ENCODE measurements at places on chromosomes 6 and 20.

GRCh38 chr20:11222243-11222642, 548.4 kb upstream of the JAG1 start:
- no peak for DNase-seq

DNA sequence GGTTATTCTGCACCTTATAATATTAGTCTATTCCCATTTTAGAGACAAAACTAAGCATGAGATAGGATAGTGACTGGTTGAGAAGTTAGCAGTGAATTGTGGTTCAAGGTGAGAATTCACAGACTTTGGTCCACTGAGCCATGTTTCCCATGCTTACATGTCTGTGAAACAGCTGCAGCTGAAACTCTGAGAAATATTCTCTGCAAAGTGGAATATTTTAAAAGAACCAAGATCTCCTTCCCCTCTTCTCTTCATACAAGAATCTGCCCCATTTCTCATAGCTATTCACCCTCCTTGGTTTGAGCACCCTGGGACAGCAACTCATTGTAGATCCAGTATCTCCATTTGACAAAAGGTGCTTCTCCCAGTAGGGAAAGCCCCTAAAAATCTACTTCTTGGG, 70.2 kb upstream of the TMEM170B start:
- no peak for DNase-seq

DNA sequence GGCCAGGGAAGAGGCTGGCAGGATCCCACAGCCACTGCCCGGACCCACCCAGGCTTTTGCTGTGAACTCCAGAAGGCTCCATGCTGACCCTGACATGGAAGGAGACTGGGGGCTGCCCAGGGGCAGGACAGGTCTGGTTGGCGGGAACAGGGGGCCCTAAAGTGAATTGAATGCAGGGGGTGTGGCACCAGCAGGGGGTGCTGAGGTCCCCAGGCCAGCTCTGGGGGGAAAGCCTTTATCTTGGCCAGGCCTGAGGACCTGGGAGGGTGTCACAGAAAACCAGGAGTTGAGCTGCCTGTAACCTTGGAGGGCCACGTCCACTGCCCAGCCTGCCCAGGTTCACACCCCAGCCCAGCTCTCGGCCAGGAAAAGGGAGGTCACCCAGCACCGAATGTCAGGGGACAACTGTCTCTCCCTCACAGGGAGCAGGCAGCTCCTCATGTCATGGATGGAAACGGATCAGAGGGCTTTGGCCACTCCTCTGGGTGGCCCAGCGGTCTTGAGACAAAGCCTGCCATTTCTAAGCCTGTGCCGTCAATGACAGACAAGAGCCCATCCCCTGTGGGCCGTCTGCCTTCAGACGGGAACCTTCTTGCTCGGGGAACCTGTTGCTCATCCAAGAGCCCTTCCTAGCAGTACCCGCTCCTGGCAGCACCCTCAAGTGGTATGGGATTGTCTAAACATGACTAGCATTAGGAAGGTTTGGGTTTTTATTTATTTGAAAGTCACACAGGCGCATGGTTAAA, 2.9 kb upstream of the YTHDF1 start:
- no peak for DNase-seq

DNA sequence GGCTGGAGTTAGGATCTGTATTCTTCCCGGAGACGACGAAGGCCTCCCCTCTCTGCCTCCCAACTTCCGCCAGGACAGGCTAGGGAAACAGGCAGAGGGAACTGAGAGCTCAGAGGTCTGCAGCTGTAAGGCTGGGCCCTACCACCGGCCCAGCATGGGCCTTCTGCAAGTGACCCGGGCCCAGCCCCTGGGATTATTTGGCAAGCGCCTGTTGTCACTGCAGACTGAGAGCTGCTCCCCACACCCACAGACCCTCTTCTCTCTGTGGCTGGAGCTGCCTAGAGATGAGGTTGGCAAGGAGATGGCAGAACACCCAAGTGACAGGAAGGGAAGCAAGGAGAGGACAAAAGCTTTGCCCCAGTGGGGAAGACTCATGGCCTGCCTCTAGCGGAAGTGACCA, 212.6 kb downstream of the ZDHHC14 start:
- DNase-seq = no peak

- peak; percentile 100 for DNase-seq
Observed at GRCh38 chr6:41728073-41728936, 7.1 kb downstream of the TFEB start.

- DNase-seq = no peak
Observed at GRCh38 chr6:98579941-98580340, 254.4 kb upstream of the POU3F2 start.

DNA sequence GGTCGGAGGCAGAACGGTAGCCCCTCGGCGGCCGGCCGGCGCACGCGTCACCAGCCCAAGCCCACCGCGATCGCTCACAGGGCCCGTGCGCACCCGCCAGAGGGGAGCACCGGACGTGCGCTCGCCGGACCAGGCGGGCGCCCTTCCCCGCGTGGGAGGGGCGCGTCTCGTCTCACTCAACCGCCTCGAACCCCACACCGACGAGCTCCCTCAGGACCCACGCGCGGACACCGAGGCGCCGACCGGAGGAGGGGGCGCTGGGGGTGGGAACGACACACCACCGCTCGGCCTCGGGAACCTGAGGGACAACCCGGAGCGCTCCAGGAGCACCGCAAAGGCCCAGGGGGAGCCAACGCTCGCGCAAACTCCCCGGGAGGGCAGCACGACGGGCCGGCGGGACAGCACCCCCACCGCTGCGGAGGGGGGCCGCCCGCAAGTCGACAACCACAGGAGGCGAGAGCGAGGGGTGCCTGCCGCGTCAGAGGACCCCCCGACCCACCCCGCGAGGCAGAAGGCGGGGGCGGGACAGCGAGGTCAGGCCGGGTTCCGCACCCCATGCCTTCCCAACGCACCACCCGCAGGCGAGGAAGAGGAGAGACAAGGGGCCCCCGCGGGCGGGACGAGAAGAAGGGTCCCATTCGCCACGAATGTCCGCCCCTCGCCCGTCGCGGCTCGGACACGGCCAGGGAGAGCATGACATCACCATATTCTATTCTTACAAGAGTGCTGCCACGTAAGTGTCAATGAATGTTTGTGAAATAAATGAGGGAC, 512.7 kb upstream of the ZNF337 start:
- no peak for DNase-seq

GRCh38 chr6:161436106-161436876, 162.4 kb upstream of the AGPAT4 start:
- no peak for DNase-seq

DNA sequence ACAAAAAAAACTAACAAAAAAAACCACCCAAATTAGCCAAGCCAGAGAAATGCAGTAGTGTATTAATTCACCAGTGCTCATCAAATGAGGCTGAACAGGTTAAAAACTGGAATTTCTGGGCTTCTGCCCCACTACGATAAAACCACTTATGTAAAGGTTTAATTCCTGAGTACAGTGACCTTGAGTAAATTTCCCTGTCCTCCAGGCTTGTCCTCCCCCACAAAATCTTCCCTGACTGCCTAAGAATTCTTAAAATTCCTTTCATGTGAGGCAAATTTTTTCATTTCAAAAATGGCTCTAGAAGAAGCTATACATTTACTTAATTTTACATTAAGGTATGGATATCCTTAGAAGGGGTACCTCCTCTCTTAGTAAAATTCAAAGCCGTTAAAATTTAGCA, 80.1 kb upstream of the ID4 start:
- no peak for DNase-seq

- peak; percentile 51 for DNase-seq
Observed at GRCh38 chr6:52362443-52363227, 684 bp downstream of the PAQR8 start.

GRCh38 chr6:108653949-108654348, 93.2 kb downstream of the FOXO3 start:
- no peak for DNase-seq

DNA sequence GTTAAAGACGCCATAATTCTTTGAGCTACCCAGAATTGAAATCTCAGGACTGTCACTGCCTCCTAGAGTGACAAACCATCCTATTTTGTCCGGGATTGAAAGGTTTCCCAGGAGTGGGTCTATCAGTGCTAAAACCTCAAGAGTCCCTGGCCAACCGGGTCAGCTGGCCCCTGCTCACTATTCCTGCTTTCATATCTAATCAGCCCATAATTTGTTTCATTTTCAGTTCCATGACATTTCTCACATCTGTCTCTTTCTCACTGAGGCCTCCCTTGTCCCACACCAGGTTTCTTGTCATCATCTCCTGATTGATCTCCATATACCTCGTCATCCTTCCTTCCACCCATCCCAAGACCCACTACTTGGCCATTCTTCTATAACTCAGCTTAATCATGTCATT, 98.2 kb downstream of the SLC35B3 start:
- no peak for DNase-seq

DNA sequence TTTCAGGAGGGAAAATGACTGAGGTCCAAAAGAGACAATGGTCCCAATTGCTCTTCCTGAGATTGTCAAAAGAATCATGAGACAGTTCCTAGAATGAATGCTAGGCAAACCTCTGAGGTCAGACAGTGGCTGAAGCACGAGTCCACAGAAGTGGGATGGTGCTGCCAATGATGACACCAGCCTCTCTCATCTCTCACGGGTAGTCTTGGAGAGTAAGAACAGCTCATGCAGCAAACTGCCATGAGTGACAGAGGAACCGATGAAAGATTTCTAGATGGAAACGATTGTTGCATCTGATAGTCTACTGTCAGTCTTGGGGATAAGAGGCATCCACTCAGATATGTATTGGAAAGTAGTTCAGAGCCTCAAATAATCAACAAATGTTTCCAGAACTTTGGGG, 188.7 kb downstream of the SLC24A3 start:
- no peak for DNase-seq

DNA sequence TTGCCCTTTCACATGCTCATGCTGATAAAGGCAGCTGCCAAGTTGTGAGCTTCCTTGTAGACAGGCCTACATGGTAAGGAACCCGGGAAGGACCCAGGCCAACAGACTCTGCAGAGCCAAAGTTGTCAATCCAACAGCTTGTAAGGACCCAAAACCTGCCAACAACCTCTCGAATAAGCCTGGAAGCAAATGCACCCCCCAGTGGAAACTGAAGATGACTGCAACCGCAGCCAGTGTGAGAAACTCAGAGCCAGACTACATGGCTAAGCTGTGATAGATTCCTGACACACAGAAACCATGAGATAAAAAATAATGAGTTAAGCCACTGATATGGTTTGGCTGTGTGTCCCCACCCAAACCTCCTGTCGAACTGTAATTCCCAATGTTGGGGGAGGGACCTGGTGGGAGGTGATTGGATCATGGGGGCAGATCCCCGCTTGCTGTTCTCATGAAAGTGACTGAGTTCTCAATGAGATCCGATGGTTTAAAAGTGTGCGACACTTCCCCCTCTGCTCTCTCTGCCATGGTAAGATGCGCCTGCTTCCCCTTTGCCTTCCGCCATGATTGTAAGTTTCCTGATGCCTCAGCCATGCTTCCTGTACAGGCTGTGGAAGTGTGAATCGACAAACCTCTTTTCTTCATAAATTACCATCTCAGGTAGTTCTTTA, 18.8 kb upstream of the CLPSL2 start:
- DNase-seq = no peak

GRCh38 chr6:41568585-41569384, 22.6 kb downstream of the FOXP4 start:
- DNase-seq = peak; percentile 18

- DNase-seq = peak; percentile 8
Observed at GRCh38 chr6:29589423-29590048, 4.6 kb downstream of the OR2H2 start.

GRCh38 chr6:136831873-136832562, 9.6 kb downstream of the PEX7 start:
- DNase-seq = no peak

DNA sequence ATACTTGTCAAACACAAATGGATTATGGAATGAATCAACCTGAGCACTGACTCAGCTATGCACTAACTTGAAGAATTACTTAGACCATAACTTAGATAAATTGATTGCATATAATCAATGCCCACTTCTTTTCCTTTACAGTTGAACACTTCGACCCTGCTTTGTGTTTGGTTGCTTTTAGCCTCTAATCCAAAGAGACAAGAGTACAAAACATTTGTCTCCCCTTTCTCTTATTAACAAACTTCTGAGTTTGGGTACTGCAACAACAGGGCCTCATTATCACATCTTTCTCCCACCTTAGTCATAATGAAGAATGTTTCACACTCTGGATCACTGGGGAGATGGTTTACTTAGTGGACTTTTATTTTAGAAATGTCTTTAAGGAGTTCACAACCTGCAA, 2.6 kb upstream of the TAAR6 start:
- no peak for DNase-seq
